ENCODE measurements at places on chromosomes 2 and 18.

DNA sequence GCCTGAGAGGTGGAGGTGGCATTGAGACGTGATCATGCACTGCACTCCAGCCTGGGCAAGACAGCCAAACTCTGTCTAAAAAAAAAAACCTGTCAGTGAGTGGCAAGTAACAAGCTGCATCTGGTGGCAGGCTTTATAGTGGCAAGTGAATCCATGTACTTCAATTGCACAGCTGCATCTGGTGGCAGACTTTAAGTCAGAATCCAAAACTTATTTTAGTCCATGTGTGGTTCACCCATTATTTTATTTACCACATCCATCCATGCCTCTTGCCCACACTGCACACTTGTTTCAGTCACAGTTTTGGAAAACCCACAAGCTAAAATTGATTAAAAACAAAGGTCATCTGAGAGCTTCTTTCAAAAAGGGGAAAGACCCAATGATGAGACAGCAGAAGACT is 1636.4 kb upstream of the NXPH2 start:
- DNase-seq, result no peak

DNA sequence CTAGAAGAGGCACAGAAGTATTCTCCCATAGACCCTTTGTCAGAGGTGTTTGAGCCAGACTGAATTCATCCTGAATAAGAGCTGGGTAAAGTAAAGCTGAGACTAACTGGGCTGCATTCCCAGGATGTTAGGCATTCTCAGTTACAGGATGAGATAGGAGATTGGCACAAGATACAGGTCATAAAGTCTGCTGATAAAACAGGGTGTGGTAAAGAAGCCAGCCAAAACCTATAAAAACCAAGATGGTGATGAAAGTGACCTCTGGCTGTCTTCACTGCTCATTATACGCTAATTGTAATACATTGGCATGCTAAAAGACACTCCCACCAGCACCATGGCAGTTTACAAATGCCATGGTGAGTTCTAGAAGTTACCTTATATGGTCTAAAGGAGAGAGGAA is 364.9 kb upstream of the TMEFF2 start:
- no peak for DNase-seq

DNA sequence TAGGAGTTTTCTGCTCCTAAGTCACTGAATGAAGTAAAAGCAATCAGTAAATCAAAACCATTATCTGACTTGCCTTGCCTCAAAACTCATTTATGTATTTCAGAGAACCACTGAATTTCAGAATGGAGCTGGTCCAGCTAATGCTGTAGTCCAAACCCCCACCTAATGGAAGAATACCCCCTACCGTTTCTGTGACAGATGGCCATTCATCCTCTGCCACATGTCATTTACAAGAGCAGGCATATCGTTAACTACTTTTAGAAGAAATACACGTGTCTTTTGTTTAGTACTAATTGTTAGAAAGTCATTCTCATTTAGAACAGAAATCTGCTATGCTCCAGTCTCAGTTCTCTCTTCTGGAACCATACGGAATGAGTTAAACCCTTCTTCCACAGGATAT is 12.8 kb upstream of the GALNT5 start:
- DNase-seq, result no peak

- no peak for DNase-seq
Measured at GRCh38 chr2:119311831-119312230, 54.8 kb downstream of the C2orf76 start.

GRCh38 chr2:134454426-134454825 is 200.6 kb downstream of the MGAT5 start:
- DNase-seq, result no peak

- no peak for DNase-seq
Measured at GRCh38 chr2:123209202-123209601, 815.9 kb upstream of the CNTNAP5 start.

GRCh38 chr2:37659723-37660122 is 11.7 kb downstream of the CDC42EP3 start:
- DNase-seq, result no peak

- DNase-seq, result peak; percentile 82
Measured at GRCh38 chr18:3456686-3457069, 6.7 kb downstream of the TGIF1 start.

DNA sequence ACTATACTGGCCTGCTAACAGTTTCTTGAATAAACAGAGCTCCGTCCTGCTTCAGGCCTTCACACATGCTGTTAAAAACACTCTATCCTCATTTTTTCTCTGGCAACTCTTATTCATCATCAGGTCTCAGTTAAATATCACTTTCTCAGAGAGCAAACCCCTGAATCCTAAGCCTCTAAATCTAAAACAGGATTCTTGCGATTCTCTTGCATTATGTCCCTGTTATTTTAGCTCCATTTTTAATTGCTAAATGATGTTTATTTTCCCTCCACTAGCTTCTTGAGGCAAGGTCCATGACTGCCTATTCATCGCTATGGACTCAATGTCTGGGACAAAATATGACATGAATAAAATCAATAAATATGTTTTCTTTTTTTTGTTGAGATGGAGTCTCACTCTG is 190.7 kb upstream of the SMAD7 start:
- DNase-seq, result no peak
